ENCODE measurements at places on chromosomes 4 and X.

DNA sequence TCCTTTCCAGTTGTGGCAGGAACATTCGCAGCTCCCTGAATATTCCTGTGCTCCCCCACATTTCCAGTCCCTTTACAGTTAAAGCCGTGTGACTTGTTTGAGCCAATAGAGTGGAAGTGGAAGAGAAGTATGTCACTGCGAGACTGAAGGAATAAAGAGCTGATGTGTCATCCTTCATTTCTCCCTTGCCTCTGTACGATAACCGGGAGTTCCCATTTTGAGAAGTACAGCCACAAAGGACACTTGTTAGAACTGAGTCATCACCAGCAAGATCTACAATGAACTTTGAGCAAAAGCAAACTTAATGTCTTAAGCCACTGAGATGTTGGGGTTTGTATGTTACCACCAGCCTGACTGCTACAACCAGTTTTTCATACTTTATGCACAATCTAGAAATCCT lies 92.3 kb downstream of the SPRY1 start:
- DNase-seq: no peak

GRCh38 chr4:153119626-153120025 lies 84.6 kb upstream of the TRIM2 start:
- no peak for DNase-seq

GRCh38 chrX:1449823-1450149 lies 2.9 kb downstream of the ASMTL start:
- DNase-seq: no peak

DNA sequence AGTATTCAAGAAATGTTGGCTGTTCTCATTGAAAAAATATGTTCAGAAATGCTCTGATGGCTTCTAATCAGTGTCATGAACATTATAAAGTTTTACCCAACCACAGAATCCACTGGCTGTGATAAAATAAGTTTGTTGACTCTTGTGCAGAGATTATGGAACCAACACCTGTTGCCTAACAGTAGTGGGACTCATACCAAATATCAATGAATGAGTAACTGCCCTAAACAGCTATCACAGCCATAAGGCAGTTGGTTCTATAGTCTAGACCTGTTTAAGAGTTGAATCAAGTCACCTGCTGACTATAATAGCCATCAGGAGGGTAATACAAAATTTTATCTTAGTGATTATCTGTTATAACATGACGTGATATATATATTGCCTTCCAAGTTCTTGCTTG lies 168.3 kb downstream of the ATOH1 start:
- no peak for DNase-seq

- DNase-seq: no peak
These were observed 182.9 kb upstream of the NHS start for GRCh38 chrX:17192106-17192505.

DNA sequence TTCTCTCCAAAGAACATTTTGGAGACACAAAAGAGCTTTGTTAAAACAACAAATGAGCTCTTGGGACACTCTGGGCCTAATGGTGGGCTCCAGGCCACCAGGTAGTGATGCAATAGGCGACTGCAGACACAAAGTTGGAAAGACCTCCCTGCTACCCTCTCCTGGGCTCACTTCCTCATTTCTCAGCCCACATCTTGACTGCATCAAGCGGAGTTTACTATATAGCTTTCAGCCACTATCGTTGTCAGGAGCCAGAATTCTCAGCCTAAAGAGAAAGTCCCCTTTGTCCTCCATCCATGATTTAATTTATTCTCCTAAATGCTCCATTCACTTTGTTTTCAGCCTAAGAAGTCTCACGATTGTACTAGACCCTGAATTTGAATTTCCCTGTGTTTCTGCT lies 114.9 kb downstream of the EFHC2 start:
- no peak for DNase-seq

- no peak for DNase-seq
These were observed 528.2 kb upstream of the FAT1 start for GRCh38 chr4:187251896-187252295.
